SJSA1 (cell line): ENCODE measurements at places on chromosomes 6 and 20.

GRCh38 chr6:56856036-56856580 is 98.8 kb upstream of the BEND6 start:
- DNase-seq, result no peak
- no peaks in the 10 kb centered on the region for H3K36me3 ChIP-seq
- peaks cover 23% of the 10 kb centered on the region for H3K4me1 ChIP-seq
- H3K4me3 ChIP-seq, result no peak overlapping the region

DNA sequence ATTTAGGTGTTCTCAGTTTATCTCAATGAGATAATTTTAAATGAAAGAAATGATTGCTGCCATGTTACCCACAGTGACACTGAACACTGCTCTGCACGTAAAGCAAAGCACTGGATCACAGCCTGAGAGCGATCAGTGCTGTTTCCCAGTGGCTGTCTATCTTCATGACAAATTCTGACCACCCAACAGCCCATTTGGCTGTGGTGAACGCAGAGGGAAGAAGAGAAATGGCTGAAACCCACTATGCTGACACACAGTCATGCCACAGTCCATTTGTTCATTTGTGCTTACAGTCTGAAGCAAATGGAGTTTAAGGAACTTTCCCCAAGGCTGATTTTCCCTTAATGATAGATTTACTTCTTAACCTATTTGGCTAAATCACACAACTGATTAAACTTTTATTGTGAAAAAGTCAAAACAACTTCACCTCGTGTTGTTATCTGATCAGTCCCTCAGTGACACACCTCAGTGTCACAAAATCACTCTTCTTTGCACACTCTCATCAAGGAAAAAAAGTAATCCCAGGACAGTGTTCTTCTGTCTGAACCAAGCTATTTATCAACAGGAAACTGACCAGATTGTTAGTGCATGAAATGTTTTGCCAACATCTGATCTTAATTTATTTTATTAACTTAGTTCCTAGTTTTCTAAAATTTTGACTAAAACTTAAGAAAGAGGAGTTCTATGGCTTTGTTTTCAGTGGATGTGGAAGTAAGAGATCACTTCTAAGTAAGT is 225.1 kb downstream of the TBX18 start:
- H3K36me3 ChIP-seq, result no peaks in the 10 kb centered on the region
- no peak for DNase-seq
- no peak overlapping the region for H3K4me3 ChIP-seq
- no peaks in the 10 kb centered on the region for H3K4me1 ChIP-seq

DNA sequence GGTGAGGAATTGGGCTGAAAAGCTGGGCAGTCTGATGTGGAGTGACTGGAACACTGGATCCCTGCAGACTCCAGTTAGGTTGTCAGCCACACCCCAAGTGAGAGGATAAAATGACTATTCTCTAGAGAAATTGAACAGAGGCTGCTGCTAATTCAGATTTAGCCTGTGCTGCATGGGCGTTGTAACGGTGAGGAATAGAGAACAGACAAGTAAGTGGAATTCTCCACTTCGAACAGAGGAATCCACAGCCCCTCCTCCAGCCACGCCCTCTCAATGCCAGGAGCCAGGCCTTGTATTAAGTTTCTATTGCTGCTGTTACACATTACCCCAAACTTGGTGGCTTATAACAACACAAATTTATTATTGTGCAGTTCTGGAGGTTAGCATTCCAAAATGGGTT is 109.3 kb downstream of the CFAP61 start:
- no peak overlapping the region for H3K4me3 ChIP-seq
- DNase-seq, result no peak

GRCh38 chr6:35602133-35602946 is 86.4 kb downstream of the FKBP5 start:
- no peaks in the 10 kb centered on the region for H3K27me3 ChIP-seq
- peaks cover 51% of the 10 kb centered on the region for H3K4me1 ChIP-seq
- H3K36me3 ChIP-seq, result no peaks in the 10 kb centered on the region
- DNase-seq, result no peak
- no peak overlapping the region for H3K4me3 ChIP-seq

DNA sequence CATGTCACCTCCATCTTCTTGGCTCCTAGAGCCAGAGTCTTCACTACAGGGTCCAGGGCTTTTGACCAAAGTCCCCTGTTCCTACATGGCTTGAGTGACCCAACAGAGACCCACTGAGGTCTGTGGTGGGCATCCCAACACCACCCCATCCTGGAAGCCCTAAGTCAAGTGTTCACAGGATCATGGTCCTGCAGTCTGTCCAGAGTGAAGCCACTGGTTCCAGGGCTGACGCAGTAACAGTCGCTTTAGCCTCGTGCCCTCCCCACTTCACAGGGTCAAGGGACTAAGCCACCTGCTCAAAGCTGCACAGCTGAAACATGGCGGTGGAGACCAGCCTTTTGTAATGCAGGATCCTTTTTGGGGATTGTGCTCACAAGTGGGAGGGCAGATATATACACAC is 133.9 kb downstream of the JPH2 start:
- no peak overlapping the region for H3K4me3 ChIP-seq
- H3K27me3 ChIP-seq, result no peaks in the 10 kb centered on the region
- DNase-seq, result no peak
- no peak overlapping the region for H3K27ac ChIP-seq

- H3K36me3 ChIP-seq, result no peaks in the 10 kb centered on the region
- peak; percentile 50 for DNase-seq
- H3K27me3 ChIP-seq, result no peaks in the 10 kb centered on the region
- H3K27ac ChIP-seq, result peak overlapping the region; percentile 54
Measured at GRCh38 chr6:141321493-141322347, 811.0 kb upstream of the GJE1 start.

DNA sequence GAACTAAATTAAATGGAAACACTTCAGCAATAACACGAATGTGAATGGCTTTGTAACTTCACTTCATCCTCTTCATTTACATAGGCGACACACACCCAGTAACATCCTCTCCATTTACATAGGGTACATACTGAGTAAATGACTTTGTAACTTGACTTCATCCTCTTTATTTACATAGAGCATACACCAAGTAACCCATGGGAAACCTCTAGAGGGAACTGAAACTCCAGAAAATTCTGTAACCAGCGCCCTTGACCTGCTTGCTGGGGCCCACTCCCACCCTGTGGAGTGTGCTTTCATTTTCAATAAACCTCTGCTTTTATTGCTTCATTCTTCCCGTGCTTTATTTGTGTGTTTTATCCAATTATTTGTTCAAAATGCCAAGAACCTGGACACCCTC is 81.6 kb upstream of the OPRM1 start:
- H3K4me3 ChIP-seq, result no peak overlapping the region
- peaks cover 4% of the 10 kb centered on the region; the same call in 1 of the 2 replicates for H3K27me3 ChIP-seq
- no peak for DNase-seq
- no peak overlapping the region for H3K27ac ChIP-seq
- no peaks in the 10 kb centered on the region for H3K4me1 ChIP-seq
- H3K36me3 ChIP-seq, result no peaks in the 10 kb centered on the region

GRCh38 chr20:24647713-24648112 is 178.3 kb downstream of the SYNDIG1 start:
- H3K36me3 ChIP-seq, result no peaks in the 10 kb centered on the region
- H3K4me3 ChIP-seq, result no peak overlapping the region
- no peak overlapping the region for H3K27ac ChIP-seq
- peaks cover 27% of the 10 kb centered on the region for H3K4me1 ChIP-seq

DNA sequence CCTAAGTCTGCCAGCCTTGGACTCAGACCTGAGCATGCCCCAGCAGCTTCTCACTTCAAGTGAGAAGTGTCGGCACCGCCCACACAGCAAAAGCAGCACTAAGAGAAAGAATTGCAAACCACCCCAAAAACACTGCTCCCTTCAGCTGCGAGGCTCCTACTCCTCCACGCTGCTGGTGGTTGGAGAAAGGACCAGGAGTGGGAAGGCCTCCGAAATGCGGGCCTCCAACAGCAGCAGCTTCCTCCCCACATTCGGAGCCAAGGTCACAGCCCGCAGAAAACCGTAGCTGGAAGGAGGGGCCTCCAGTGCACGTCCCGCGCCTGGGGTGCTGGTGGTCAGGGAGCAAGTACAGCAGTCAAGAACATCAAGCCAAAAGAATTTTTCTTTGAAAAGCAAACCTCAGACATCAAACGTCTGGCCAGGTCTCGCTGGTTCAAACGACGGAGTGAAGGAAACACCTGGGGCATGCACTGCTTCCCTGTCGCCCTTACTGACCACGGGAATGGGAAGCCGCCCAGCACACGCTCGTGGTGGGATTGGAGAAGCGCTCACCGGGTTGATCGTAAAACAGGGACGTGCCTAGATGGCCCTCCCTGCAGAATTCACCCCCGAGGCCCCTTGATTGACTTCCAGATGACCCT is 185.6 kb upstream of the CST7 start:
- DNase-seq, result peak; percentile 29
- H3K36me3 ChIP-seq, result no peaks in the 10 kb centered on the region
- peaks cover 8% of the 10 kb centered on the region for H3K4me1 ChIP-seq

DNA sequence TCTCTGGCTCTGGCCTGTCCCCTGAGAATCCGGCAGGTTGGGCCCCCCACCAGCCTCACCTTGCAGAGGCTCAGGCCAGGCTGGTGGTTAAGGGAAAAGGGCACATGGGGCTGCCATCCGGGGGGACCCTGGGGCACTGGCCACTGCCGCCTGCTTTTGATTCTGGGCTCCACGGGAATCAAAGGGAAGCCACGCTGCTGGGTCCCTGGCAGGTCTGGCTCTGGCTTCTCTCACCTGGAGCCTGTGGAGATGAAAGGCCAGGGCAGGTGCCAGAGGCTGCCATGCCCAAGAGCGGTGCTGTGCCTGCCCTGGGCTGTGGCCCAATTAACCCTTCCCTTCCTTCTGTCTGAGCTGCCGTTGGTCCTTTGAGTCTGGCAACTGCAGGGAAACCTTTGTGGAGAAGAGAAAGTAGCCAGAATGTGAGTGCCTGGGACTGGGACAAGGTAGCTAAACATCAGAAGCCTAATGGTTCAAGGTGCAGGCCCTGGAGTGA is 9.4 kb upstream of the CDH22 start:
- H3K4me1 ChIP-seq, result no peaks in the 10 kb centered on the region
- H3K4me3 ChIP-seq, result no peak overlapping the region
- H3K27me3 ChIP-seq, result peaks cover 72% of the 10 kb centered on the region
- DNase-seq, result no peak

- DNase-seq, result no peak
- H3K4me3 ChIP-seq, result no peak overlapping the region
- no peaks in the 10 kb centered on the region for H3K27me3 ChIP-seq
- no peak overlapping the region for H3K27ac ChIP-seq
Measured at GRCh38 chr6:136757150-136757549, 35.1 kb downstream of the MAP3K5 start.

DNA sequence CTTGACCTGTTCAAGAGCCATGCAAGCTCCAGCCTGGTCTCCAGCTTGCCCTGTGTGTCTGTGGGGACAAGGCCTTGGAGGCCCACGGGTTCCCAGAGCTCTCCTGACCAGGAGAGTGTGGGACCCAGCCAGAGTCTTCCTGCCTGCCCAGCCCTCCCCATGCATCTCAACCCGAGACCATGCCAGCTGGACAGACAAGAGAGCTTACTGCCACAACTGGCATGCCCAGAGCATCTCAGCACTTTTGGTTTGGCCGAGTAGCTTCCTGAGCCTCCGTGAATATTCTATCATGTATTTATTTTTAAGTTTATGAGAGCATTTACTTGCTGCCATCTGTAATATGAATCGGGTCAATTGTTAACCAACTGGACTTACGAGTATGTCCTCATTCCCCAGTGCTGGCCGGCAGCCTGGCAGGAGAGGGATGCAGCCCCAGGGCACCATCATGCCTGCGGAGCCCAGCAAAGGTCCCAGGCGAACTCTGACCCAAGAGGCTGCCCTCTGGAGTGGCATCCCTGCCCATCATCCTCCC is 14.9 kb downstream of the IP6K3 start:
- no peak overlapping the region for H3K27ac ChIP-seq
- DNase-seq, result no peak
- H3K4me1 ChIP-seq, result no peaks in the 10 kb centered on the region
- no peaks in the 10 kb centered on the region for H3K27me3 ChIP-seq
- H3K36me3 ChIP-seq, result peaks cover 22% of the 10 kb centered on the region
- H3K4me3 ChIP-seq, result no peak overlapping the region

DNA sequence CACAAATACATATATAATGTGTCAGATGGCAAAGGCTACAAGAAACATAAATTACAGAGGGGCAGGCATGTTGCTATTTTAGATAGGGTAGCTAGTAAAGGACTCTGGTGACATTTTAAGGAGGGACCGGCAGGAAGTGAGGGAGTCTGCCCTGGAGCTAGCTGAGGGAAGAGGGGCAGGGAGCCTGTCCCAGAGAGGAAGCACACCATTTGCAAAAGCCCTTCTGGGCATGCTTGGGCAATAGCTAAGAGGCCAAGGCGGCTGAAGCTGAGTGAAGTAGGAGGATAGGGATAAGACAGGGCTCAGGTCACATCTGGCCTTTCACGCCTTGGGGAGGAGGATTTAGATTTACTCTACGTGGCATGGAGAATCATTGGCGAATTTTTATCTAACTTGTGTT is 96.2 kb downstream of the RTN4IP1 start:
- DNase-seq, result no peak
- 0 out of 2 replicates have a peak, but pooled peaks cover 3% of the 10 kb centered on the region for H3K36me3 ChIP-seq
- H3K4me3 ChIP-seq, result no peak overlapping the region
- H3K27me3 ChIP-seq, result no peaks in the 10 kb centered on the region
- no peak overlapping the region for H3K27ac ChIP-seq
- peaks cover 11% of the 10 kb centered on the region for H3K4me1 ChIP-seq

DNA sequence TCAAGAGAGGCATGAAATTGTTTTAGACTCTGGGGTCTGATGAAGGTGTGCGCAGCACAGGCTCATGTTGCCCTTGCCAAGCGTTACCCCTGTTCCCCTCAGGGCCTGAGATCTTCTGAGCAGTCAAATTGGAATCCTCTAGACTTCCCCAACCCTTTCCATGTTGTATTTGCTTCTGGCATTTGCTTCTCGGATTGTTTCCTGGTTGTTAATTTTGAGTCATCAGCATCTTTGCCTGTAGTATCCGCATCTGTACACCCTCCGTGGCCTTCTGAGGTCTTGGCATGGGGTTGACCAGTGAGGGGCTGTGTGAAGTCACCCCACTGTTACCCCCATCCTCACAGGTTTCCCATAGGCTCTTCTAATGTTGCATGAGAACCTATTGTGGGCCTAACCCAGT is 40.9 kb downstream of the SLC24A3 start:
- H3K36me3 ChIP-seq, result no peaks in the 10 kb centered on the region
- no peak for DNase-seq
- no peak overlapping the region for H3K27ac ChIP-seq
- H3K4me1 ChIP-seq, result no peaks in the 10 kb centered on the region
- no peaks in the 10 kb centered on the region for H3K27me3 ChIP-seq
